ENCODE measurements at places on chromosomes 12 and 14.
A peak's percentile ranks its signal among the peaks of the same experiment; 100 is the strongest.

DNA sequence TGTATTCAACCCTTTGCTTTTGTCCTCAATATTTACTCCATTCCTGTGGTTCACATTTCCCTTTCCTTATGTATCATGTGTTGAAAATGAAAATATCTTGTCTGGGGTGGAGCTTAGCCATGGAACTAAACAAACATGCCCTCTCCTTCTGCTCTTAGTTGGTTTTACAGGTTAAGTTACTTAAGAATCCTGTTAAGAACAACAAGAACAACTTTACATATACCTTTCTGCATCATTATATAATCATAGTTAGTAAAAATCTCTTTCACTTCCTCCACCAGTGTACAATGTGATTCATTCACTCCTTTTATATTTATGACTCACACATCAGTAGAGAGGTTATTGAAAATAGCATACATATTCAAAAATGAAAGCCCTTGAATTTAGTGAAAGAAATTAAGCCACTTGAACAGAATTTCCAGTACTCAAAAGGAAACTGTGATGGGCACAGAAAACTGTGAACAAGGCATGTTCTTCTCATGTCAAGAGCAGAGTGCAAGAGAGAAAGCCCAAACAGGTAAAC is 307.7 kb downstream of the CCDC91 start:
- no peak for DNase-seq

GRCh38 chr12:108839018-108839889 is 18.1 kb downstream of the SSH1 start:
- DNase-seq, result no peak

DNA sequence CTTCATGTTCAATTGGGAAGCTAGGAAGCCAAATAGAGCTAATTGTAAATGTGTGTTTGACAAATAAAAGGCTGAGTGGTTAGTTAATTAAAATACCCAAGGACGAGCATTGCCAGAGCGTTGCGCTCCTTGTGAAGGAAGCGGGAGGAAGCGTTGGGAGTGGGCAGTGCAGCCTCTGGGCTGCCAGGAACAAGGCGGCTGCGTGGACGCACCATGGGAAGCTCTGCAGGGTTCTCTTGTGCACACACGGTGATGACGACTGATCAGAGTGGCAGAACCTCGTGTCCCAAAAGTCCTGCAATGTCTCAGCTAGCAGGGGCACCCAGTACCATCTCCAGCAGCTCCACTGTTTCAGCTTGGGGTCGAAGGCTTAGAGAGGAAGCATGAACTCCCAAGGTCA is 546.6 kb upstream of the TMEM132C start:
- DNase-seq, result no peak

DNA sequence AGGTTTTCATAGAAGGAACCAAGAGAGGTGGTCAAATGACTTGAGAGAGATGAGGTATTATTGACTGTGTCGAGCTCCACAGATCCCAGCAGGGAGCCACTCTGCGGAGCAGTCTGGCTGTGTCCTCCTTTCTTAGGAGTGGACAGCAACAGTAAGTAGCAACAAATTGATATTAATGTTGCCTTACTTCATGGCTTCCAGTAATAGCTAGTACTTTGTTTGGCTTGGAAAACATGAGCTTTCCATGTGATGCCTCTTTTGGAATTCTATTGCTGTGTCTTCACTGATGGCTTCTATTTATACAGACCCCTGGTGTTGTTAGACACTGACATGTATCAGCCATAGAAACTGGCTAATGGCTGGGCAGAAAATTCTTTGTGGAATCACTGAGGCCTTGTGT is 531.2 kb upstream of the CCDC196 start:
- no peak for DNase-seq

- no peak for DNase-seq
Measured at GRCh38 chr14:52244328-52244727, 23.2 kb upstream of the PTGDR start.

- no peak for DNase-seq
Measured at GRCh38 chr14:72740504-72740961, 153.4 kb downstream of the DPF3 start.

DNA sequence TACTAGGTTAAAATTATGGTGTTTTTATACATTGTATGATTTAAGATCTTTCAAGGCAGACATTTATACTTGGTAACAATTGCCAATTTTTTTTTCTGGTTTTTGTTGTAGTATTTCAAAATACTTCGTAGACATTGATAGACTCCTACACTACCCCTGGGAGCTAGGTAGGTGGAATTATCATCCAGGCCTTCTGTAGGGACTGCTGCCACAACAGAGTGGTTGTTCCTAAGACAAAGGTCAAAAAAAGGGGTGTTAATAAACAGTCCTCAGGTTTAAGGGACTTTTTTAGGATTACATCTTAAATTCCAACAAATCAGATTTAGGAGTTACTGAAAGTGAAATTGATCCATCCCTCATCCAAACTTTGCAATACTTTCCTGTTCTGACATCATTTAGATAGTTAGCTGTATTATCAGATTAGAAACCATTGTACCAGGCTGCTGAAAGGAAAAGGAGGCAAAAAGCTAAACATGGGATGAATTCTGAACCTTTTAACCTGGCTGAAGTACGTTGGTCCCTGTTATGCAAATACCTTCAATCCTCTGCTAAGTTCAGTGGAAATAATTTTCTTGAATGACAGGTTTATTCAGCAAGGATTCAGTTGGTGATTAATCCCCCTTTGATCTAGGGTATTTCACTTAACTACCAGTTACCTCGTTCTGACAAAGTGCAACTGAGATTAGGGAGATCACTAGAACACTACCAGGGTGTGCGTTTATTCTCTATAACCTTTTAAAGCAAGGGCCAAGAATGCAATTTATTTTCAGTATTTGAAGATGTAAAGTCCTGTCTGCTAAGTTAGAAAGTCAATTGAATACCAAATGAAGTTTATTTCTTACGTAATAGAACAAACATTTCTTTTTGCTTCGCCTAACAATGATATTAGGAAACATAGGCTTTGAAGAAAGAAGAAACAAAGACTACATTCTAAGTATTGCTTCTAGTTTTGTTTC is 23.2 kb downstream of the AP5M1 start:
- no peak for DNase-seq

- no peak for DNase-seq
Measured at GRCh38 chr12:92140896-92141536, 4.6 kb downstream of the BTG1 start.

GRCh38 chr12:99386907-99387306 is 260.6 kb upstream of the GARIN6 start:
- no peak for DNase-seq

DNA sequence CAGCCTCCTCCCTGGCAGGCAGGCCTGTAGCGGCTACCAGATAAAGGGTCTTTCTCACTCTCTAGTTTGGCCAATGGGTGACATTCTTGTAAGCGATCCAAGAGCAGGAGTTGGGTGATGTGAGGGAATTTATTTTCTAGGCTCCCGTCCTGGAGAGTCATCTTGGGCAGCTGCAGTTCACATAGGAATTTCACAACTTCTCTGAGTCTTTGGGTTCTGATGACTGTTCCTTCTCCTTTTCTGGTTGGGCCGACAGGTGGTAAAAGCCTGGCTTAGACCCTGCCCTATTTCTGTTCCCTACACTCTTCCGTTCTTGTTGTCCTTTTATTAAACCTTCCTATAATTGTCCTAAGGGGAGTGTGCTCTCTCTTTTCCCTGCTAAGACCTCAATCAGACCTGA is 42.6 kb upstream of the POC1B start:
- no peak for DNase-seq

DNA sequence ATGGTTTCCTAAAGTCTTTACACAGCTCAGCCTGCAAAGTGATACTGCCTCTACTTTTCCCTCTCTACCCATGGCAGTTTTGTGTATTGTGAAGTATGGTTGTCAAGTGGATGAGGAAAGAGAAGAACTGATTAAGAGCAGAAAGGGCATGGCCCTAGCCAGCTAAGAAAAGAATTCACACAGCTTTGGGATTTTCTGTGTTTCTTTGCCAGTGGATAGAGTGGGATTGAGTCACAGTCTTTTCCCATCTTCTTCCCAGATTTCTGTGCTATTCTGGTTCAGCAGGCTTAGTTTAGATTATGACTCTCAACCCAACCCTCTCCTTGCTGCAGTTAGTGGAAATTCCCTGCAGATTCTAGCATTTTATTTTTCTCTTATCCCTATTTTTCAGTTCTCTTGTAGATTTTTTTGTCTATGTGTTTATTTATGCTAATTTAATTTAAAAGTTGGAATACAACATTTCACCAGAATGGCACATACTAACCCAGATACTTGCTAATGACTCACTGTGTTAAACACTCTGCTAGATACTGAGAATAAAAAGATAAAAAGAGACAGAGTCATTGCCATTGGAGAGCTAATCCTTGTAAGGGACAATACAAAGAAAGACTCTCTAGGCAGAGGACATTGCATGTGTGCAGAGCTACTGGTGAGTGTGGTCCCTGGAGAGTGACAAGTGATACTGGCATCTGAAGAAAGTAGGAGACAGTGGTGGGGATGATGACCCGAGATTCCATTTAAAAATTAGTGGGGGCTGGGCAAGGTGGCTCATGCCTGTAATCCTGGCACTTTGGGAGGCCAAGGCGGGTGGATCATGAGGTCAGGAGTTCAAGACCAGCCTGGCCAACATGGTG is 106.3 kb downstream of the ST8SIA1 start:
- no peak for DNase-seq

DNA sequence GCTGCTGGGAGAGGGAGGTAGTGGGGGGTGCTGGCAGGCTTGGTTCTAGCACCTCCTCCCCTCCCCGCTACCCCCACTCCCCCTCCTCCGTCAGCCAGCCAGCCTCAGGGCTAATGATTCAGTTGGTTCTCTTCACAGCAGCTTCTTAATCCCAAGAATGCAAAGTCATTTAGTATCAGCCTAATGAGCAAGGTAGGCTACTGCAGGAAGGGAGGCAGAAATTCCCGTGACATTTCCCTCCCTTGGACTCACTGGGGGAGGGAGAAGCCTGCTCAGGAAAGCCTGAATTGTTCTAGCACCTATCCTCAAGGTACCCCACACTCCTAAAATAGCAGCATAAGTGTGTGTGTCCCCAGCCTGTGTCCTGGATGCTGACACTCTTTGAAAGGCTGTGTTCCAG is 29.8 kb downstream of the ITPK1 start:
- DNase-seq, result no peak

DNA sequence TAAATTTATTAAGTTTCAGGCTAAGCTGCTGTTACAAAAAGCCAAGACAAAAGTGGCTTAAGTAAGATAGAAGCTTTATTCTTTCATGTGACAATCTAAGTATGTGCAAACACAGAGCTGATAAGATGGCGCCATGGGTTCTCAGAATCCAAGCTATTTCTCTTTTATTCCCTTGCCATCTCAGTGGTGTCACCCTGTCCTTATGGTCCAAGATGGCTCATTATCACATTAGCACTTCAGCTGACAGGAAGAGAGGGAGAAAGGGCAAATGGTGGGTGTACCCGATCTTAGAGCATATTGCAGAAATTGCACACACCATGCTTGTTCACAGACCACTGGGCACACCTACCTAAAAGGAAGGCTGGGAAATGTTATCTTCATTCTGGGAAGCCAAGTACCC is 211.7 kb downstream of the TMTC2 start:
- no peak for DNase-seq

GRCh38 chr12:109531411-109531810 is 41.9 kb downstream of the MMAB start:
- DNase-seq, result no peak

DNA sequence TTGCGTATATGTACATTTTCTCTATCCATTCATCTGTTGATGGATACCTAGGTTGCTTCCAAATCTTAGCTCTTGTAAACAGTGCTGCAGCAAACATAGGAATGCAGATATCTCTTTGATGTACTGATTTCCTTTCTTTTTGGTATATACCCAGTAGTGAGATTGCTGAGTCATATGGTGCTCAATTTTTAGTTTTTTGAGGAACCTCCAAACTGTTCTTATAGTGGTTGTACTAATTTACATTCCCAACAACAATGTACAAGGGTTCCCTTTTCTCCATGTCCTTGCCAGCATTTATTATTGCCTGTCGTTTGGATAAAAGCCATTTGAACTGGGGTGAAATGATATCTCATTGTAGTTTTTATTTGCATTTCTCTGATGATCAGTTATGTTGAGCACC is 44.3 kb downstream of the PELI2 start:
- DNase-seq, result no peak

GRCh38 chr14:91227183-91227628 is 17.3 kb downstream of the GPR68 start:
- no peak for DNase-seq

DNA sequence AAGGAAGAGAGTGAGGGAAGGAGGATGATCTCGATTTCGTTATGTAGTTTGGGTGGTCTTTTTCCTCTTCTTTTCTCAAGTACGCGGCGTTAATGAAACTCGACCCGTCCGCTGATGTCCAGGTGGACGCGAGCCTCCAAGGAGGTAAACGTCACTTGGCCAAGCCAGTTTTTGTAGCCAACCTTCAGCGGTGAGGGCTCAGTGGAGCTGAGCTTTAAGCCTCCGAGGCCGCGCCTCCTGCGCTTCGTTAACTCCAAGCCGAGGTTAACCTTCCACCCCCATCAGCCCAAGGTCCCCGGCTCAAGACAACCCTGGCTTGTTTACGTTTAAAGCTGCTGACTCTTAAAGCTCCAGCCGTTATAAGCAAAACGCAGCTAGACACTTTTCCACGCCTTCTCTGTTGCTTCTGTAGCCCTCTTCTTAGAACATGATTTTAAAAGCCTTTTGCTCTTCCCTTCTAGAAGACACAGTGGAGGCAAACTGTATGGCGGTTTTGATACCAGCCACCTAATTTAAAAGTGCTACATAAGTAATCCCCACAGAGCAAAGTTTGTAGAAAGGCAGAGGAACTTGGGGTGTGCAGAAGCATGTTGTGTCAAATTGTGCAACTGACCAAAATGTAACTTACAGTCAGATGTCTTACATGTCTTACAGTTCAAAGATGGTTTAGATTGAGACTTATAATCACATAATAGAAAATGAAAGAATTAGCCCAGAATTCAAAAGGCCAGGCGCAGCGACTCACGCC is 923 bp upstream of the ITPR2 start:
- DNase-seq, result no peak

- DNase-seq, result no peak
Measured at GRCh38 chr14:74592476-74593201, 19.4 kb downstream of the LTBP2 start.

- DNase-seq, result no peak
Measured at GRCh38 chr12:47382305-47382704, 302.5 kb upstream of the AMIGO2 start.

GRCh38 chr12:92987362-92987761 is 58.3 kb upstream of the EEA1 start:
- peak; percentile 62 for DNase-seq

GRCh38 chr12:2925322-2925995 is 33.7 kb upstream of the TEAD4 start:
- no peak for DNase-seq

DNA sequence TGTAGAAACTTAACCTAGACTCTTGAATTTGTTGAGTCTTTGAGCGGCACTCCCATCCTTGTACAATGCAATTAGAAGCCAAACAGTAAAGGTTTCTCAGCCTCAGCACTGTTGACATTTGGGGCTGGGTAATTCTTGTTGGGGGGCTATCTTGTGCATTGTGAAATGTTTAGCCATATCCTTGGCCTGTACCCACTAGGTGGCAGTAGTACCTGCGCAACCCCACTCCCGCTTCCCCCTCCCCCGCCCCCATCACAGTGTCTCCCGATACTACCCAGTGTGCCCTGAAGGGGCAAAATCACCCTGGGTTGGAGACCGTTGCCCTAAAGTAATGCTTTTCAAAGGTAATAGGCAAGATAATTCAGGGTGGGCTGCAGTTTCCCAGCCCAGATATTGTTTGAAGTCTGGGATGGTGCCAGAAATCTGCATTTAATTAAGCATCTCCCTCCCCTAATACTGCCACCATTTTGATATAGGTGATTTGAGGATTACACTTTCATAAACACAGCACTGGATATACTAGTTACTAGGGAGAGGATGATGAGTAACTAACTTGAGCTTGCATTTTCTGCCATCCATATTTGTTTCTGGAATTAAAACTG is 1.8 kb downstream of the COX6A1 start:
- DNase-seq, result peak; percentile 10
